ENCODE measurements at places on chromosomes 16 and 17.

DNA sequence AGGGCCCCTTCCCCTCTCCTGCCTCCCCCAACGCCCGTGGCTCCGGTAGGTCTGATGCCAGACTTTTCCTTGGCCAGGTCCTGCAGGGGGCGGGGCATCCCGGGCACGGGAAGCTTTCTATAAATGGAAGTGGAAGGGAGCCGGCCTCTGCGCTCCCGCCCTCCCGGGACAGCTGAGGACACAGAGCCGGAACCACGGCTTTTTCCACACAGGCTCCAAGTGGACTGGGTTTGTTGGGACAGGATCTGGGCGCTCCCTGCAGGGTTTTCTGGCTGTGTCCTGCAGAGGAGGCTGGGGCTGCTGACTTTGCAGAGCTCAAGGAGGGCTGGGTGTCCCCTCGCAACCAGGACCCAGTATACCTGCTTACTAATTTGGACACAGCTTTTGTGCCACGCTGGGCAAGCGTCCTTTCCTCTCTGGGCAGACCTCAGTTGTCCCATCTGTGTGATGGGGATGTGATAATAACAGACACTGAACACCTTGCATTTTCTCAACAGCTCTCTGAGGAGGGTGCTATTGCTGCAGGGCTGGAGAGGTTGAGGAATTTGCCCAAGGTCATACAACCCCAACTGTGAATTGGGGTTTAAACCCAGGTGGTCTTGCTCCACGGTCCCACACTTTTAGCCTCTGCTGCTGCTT lies 1.8 kb downstream of the TNS4 start:
- DNase-seq: no peak

- no peak for DNase-seq
Observed at GRCh38 chr17:58565389-58566311, 51.2 kb upstream of the MTMR4 start.

- no peak for DNase-seq
Observed at GRCh38 chr16:55323637-55324271, at the start of gene IRX6. TSS of gene IRX6 (plus strand) at chr16:55324203. CDS start at chr16:55325092, 889 bp downstream.

- DNase-seq: no peak
Observed at GRCh38 chr16:10625595-10626357, 45.4 kb upstream of the EMP2 start.

DNA sequence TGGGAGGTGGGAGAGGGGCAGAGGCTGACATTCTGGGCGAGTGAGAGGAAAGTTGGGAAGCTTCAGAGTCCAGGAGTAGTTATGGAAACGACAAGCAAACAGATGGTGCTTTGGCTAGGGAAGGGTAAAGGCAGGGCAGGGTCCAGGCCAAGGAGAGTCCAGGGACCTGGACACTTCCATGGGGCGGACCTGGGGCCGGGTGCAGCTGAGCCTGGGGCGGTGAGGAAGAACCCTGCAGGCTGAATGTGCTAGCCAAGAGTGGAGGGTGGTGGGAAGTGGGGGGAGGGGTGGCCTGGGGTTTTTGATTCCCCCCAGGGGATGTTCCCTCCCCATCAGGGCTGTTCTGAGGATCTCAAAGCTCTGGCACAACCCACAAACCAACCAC lies 2.6 kb downstream of the PPP1R9B start:
- no peak for DNase-seq

GRCh38 chr16:80938004-80938878 lies 68.4 kb downstream of the CMC2 start:
- no peak for DNase-seq

DNA sequence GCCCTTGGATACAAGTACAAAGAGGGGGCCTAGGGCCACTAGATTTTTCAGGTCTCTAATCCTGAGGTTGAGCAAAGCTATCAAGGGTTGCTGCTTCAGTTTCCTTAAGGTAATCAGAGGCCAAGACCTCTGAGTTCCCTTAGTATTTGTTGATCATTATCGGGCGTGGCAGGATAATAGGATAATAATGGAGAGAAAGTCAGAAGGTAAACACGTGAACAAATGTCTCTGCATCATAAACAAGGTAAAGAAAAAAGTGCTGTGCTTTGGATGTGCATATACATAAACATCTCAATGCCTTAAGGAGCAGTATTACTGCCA lies 41.5 kb upstream of the YPEL2 start:
- no peak for DNase-seq

DNA sequence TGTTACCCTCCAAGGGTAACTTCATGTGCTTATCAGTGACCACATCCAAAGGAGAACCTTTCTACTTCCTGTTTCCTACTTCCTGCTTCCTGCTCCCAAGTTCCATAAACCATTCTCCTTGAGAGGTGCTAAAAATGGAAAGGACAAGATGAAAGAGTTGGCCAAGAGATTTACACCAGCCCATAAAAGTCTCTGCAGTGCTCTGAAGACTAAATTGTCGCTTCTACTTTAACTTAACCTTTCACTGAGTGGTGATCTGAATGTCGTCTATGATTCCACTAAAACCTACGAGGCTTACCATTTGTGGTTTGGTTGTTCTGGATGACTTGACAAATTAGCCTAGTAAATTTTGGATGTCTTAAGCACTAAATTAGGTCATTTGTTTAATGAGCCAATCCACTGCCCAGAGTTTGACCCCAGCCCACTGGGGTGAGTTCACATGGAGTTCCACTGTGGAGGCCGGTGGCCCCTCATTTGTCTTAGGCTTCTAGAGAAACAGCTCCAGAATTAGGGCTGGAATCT lies 333.1 kb downstream of the FOXL1 start:
- DNase-seq: no peak

DNA sequence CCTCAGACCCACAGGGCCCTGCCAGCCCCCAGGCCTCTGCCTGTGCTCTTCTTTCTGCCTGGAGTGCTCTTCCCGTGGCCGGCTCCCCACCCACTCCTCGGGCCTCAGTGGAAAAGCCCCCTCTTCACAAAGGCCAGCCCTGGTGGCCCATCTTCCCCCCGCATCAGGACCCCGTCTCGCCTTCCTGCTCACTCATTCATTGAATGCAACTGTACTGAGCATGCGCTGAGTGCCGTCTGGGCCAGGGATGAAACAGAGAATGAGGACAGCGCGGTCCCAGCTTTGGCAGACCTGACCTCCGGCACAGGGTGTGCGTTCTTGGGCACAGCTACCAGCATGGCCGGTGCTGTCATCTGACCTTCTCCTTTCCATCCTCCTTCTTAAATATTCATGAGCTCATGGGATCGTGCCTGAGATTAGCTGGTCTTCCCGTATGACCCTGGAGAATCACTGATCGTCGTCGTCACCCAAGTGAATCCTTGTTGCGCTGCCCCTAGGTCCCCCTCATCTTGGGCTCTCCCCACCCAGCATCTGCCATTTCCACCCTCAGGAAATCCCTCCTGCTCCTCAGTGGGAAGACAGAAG lies 16.4 kb upstream of the OSGIN1 start:
- DNase-seq: no peak

GRCh38 chr16:69916462-69916861 lies 34.7 kb upstream of the CLEC18A start:
- no peak for DNase-seq

DNA sequence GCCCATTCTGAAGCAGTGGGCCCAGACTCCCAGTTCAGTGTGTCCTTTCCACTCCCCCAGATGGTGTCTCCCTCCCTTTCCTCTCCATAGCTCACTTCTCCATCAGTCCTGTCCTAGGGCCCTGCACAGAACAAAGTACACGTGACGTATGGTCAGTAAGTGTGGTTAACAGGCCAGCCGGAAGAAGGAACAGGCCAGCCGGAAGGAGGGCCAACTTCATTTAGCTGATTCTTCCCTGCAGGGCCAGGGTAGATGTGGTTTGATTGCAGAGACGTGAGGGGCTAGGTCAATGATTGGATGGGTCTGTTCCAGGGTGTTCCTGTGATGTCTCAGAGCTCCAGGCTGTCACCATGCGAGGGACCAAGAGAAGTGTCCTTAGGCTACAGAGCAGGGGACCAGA lies 28.9 kb upstream of the SPPL2C start:
- DNase-seq: no peak

DNA sequence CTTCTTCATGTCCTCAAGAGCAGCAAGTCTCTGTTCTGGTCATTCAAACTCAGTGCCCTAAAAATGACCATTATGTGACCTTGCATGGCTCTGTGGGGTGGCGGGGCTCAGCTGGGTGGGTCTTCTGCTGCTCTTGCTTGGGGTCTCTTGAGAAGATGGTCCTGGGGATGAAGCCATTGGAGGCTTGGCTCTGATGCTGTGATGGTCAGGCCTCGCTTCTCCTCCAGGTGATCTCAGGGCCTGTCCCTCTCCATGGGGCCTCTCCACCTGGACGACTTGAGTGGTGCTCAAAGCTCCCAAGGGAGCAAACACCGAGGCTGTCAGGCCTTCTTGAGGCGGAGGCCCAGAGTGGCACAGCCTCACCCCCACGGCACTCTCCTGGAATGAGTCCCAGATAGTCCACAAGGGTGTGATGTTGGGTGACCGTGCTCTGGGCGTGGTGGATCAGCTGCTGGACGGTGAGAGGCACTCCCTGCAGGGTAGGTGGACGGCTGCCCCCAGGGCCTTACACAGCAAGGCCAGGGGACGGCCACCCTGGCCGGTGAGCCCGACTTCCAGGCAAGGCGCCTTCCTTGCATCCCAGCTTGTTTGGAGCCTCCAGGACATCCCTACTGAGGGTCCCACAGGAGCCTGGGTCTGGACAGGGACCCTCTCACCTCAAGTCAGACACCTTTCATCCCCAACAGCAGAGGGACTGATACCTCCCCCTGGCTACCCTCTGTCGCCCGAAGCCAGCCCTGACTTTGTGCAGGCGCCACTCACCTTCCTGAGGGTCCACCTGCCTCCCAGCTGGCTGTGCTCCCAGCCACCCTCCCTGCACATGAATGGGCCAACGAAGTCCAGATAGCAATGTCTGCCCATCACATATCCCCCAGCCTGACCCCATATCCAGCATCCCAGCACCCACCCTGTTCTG lies 48.7 kb downstream of the USP22 start:
- no peak for DNase-seq

DNA sequence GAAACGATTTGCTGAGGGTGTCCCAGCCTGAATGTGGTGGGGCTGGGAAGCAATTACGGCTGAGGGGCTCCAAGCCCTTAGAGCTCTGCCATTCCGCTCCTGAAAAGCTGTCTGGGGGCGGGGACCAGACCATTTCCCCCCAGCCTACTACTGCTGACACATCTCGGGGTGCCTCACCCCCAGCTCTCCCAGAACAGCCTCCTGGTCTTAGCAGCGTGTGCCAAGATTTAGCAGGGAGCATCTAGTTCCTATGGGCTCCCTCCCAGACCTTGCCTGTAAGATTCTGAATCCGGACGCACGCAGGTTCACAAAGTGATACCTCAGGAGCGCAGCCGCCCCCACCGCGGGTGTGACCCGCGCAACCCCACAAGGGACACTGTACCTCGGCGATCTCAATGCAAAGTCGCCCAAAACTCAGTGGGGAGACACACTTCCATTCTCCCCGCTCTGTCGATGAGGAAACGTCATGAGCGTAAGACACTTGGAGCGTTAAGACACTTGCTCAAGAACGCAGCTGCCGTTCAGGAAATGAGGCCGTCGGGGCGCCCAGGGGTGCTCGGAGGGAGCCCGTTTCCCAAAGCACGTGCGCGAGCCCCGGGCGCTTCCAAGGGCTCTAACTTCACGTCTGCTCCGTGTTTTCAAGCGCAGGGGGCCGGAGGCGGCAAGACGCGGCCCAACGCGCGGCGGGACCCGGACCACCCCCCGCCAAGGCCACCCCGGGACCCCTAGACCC lies 629 bp downstream of the GEMIN4 start:
- peak; percentile 67 for DNase-seq

DNA sequence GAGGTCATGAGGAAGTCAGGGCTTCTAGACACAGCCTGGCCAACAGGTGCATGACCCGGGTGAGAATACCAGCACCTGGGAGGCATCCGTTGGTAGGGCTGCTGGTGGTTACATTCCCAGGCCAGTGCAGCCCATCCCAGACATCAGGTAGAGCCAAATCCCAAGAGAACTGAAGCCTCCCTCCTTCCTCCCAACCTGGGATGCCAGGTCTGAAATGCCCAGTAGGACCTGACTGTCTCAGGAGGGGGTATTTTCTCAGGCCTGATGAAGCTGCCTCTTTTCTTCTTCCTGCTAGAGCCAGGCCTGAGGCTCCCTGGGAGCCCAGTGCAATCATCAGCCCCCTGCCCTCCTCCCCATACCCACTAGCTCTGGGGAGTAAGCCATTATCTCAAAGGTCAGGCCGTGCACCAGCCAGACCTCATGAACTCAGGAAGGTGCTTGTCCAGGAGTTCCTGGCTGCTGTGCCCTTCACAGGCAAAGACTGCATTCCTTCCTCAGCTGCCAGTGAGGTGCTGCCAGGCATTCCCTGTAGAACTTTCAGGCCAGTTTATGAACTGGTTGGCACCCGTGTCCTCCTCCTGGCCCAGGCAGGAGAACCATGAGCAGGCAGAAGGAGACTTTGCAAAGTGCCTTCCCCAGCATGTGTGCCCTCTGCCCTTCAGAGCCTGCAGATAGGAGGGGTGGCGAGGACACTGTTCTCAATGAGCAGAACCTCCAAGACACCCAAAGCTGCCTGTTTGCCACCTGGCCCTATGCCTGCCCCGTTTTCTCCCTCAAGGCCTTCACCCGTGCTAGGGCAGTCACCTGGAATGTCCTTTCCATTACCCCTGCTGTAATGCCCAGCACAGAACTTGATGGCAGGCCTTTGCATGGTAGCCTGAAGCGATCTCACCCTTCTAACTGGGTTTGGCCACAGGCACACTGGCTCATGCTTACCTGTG lies 7.6 kb downstream of the TBX2 start:
- DNase-seq: no peak

DNA sequence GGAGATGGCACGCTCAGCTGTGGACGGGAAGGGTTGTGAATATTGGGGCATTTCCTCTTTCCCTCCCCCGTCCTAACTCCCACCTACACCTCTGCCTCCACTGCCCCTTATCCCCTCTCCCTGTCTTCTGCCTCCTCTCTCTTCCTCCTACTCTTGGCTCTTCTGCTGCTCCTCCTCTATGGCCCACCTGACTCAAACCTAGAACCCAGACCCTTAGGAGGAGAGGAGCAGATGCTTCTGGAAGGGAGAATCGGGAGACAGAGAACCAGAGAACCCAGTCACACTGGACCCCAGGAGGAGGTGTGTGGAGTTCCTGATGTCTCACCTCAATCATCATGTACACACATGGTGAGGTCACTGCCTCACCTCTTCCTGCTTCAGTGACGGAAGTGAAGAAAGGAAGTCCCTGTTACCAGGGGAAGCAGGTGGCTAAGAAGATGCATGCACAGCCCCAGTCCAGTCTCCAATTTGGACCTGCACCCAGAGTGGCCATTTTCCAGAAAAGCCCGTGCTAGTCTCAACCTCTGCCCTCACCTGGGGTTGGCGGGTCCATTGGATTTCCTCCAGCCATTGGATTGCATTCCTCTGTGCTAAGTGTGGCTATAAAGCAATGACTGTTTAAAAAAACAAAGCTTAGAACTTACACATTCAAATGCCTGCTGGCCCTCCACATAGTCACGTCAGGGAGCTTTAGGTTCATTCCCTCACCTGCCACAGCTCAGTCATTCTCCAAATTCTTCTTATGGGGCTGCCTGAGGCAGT lies 4.0 kb downstream of the RNF222 start:
- peak; percentile 33 for DNase-seq

GRCh38 chr17:62950067-62950466 lies 16.0 kb upstream of the TANC2 start:
- DNase-seq: no peak

DNA sequence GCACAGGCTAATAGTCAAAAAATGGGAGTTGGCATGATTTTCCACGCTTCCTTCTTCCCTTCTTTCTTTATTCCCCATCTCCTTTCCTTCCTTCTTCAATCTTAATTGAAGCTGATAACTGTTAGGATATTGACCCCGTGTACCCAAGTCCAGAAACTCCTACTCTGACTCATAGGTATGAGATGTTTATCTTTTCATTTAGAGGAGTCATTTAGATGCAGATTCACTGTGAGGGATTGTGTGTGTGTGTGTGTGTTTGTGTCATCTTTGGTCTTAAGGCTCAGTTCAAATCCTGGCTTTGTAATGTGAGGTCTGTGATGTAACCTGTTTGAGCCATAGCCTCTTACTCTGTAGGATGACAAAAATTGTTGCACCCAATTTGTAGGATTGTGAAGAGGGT lies 332.0 kb upstream of the MAF start:
- no peak for DNase-seq

Measured in CD8-positive, alpha-beta memory T cell (primary cell).